ENCODE measurements at places on chromosomes 3 and 15.

GRCh38 chr3:120200493-120201235 is 84.4 kb downstream of the GPR156 start:
- no peak for DNase-seq

GRCh38 chr15:37820380-37821128 is 113.9 kb upstream of the TMCO5A start:
- DNase-seq, result no peak

GRCh38 chr3:25537516-25537915 is 109.5 kb downstream of the RARB start:
- DNase-seq, result no peak

- no peak for DNase-seq
Observed at GRCh38 chr15:65328506-65329287, 24.2 kb downstream of the RNU5B-1 start.

DNA sequence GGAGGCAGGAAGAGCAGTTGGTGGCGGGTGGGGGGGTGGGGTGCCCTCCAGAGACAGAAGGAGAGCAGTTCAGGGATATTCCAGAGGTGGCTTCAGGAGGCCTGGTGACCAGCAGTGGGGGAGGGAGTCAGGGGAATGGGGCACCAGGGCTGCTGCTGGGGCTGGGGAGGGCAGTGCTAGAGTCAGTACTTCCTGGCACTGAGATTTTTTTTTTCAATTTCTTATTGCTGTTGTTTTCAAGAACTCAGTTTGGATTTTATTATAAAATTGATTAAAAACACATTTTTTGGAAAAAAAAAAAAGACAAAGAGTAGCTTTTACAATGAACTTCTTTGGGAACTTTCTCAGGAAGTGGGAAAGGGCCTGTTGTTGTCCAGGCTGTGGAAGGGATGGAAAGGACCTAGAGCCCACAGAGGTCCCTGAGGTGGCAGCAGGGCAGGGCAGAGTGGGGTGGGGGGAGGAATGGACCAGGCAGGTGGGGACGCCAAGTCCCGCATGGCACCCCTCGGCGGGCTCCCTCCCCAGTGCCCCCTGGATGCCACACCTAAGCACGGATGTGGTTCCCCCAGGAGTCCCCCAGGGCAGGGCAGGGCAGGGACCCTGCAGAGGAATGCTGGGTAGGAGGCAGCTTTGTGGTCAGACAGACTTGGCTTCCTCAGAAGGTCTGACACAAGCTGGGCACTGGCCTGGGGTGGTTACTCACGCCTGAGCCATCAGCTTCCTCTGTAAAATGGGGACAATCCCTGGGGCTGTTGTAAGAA is 8.5 kb upstream of the ANPEP start:
- DNase-seq, result peak; percentile 56

GRCh38 chr15:23467110-23467600 is 20.1 kb upstream of the GOLGA6L2 start:
- DNase-seq, result no peak

DNA sequence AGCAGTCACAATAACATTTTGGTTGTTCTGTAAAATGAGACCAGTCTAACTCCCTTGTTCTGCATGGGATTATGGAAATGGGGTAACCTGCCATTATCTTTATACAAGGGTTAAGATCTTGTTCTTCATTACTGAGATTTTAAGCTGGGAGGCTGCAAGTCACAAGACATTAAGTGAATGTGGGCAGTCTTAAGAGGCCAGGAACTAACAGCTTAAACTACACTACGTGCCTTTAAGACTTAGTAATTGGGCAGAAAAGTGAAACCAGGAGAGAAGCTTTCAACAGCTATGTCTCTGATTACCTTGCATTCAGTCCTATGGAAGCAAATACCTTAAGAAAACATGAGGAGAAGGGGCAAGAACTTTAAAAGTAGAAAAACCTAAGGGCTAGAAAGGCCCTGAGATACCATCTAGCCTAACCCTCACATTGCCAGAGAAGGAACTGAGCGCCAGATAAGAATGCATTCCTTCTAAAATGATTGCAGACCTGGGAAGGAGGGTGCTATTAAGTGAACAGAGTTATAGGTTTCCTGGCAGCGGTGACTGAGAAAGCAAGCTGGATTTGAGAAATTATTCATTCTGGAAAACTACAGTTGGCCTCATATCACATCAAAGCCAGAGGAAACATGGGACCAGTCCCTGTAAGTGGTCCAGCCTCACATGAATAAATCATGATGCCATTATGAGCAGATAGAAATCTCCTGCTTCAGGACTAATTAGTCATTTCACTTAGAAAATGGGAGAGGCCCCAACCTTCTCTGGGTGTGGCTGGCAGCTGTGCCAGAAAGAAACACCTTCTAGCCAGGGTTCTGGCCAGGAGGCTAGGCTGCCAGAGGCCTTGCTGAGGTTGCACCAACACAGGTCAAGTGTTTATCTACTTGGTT is 32.9 kb downstream of the DAPK2 start:
- DNase-seq, result no peak

GRCh38 chr3:11482021-11482420 is 161.7 kb downstream of the VGLL4 start:
- DNase-seq, result no peak

DNA sequence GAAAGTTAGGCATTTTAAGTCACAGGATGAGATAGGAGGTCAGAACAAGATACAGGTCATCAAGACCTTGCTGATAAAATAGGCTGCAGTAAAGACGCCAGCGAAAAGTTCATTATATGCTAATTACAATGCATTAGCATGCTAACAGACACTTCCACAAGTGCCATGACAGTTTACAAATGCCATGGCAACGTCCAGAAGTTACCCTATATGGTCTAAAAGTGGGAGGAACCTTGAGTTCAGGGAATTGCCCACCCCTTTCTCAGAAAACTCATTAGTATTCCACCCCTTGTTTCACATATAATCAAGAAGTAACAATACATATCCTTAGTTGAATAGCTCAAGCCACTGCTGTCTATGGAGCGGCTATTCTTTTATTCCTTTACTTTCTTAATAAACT is 92.7 kb upstream of the PLXND1 start:
- DNase-seq, result no peak

DNA sequence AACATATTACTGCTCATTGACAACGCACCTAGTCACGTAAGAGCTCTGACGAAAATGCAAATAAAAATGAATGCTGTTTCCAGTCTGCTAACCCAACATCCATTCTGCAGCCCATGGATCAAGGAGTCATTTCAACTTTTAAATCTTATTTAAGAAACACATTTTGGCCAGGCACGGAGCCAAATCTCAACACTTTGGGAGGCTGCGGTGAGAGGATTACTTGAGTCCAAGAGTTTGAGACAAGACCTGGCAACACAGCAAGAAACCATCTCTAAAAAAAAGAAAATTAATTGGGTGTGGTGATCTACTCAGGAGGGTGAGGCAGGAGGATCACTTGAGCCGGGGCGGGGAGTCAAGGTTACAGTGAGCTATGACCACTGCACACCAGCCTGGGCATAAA is 22.4 kb upstream of the TM4SF19 start:
- DNase-seq, result no peak

- no peak for DNase-seq
Observed at GRCh38 chr3:71189480-71189879, 394.0 kb downstream of the FOXP1 start.

DNA sequence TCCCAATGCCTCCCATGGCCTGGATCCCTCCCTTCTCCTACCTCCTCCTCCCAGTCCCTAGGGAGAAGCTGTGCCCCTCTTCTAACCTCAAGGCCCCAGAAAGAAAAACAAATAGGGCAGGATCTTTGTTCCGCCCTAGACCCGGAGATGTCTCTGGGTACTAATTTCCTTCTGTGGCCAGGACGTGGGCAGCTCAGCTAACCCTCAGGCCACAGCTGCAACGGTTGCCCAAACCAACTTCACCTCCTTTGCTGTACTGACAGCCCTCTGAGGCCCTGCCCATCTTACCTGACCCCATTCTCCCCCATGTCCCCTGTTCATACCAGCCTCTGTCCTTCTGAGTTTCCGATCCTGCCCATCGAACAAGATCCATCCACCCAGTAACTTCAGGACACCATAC is 70.7 kb downstream of the SRGAP3 start:
- DNase-seq, result no peak

DNA sequence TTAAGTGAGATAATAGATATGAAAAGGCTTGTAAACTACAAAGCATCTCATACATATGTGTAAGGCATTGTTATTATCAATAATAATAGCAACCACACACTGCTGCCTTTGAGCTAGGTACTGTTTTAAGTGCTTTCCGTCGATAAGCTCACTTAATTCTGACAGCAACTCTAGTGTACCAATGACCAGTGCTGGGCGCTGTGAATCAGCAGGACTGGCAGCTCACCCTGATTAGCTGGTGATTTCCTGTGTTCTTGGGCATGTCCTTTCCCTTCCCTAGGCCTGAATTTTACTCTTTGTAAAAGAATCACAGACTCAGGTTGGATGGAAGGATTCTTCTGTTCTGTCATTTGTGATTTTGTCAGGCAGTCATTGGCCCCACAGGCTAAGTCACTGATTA is 215.6 kb downstream of the LPP start:
- DNase-seq, result no peak

DNA sequence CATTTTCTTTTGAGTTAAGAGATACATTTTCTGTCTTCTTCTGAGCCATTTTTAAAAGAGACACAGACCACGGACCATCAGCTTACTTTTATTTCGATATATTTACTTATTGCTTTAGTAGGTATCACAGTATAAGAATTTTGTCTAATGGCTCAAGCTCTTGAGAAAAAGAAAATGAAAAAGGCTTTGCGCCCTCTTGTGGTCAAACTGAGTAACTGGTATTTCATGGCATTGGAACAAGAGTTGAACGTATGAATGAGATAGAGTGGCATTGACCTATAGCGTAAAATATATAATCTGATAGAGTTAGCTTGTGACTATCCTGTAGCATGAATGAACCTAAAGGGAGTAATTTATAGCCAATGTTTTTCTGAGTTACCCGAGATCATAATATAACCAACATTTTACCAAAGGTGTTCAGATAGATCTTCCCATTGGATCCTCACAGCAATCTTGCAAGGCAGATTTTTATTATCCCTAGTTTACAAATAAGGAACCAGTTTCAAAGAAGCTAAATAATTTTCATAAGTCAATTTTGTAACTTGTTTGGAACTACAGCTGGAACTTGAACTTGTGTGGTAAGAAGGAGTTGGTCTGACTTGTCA is 154.6 kb downstream of the POLR2M start:
- peak; percentile 49 for DNase-seq

DNA sequence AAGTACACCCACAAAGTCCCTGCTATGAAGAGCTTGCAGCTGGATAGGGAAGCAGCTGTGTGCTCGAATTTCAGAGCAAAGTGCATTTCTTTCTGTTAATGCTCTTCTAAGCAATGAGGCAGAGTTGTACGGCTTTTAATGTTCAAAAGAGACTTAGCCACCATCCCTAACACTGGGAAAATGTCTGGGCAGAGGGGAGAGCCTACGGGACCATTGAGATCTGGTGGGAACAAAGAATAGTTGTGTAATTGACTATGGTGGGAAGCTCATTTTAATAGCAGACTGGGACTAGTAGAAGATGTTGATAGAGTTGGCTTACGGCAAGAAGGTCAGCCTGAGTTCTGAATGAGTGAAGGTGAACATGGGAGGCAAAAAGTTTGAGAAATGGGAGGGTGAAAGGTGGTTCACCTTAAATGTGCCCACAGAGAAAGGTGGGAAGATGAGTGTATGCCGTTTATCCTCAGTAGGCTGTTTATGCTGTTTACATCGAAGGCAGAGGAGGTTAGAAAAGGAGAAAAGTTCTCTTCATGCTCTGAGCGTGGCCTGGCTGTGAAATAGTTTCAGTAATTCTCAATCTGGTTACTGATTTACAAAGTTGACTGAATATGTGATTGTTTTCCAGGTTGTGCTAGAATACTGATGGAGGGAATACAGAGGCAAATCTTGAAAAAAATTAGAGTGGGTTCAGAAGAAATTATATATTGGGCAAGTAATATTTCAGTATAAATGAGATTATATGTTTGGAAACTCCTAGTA is 22.9 kb upstream of the UTS2B start:
- DNase-seq, result no peak

DNA sequence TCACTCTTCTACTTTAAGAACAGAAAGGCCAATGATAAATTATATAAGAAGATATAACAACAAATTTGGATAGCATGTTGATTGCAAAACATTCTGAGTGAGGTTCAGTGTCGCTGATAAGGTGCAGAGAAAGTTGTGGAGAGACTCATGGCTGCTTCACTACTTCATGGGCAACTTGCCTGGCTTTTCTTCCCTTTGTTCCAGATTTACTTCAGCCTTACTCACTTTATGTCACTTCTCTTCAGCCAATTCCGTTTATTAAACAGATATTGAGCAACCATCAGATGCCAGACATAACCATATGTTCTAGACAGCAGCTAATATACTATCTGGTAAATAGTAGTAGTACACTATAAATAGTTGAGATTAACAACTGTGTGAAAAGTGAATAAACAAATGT is 150.0 kb upstream of the CHL1 start:
- DNase-seq, result no peak

- DNase-seq, result no peak
Observed at GRCh38 chr3:37466660-37467359, 292.4 kb upstream of the LRRFIP2 start.

DNA sequence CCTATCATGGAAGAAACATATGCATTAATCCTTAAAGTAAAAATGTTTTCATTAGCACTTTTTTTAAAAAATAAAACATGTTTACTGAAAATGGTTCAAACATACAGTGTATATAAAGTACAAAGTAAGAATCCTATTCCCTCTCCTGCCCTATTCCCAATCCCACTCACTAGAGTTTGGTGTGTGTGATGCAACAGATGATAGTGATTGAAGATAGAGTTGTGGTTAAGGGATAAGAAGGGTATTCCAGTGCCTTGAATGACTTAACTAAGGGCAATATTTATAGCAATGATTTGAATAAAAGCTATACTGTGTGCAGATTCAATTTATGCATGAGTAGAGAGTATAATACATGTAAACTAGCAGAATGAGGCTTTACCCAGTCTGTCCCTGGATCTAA is 18.1 kb downstream of the ZNF280D start:
- DNase-seq, result no peak
